ENCODE measurements at places on chromosomes 4 and X.

- no peaks in the 10 kb centered on the region for H3K27me3 ChIP-seq
- H3K27ac ChIP-seq, result no peak overlapping the region
- H3K36me3 ChIP-seq, result no peaks in the 10 kb centered on the region
Measured at GRCh38 chr4:6937201-6937600, 27.6 kb downstream of the TBC1D14 start.

GRCh38 chrX:100247826-100248225 is 162.2 kb downstream of the PCDH19 start:
- no peaks in the 10 kb centered on the region for H3K36me3 ChIP-seq
- no peak overlapping the region for H3K27ac ChIP-seq
- H3K4me3 ChIP-seq, result no peak overlapping the region

DNA sequence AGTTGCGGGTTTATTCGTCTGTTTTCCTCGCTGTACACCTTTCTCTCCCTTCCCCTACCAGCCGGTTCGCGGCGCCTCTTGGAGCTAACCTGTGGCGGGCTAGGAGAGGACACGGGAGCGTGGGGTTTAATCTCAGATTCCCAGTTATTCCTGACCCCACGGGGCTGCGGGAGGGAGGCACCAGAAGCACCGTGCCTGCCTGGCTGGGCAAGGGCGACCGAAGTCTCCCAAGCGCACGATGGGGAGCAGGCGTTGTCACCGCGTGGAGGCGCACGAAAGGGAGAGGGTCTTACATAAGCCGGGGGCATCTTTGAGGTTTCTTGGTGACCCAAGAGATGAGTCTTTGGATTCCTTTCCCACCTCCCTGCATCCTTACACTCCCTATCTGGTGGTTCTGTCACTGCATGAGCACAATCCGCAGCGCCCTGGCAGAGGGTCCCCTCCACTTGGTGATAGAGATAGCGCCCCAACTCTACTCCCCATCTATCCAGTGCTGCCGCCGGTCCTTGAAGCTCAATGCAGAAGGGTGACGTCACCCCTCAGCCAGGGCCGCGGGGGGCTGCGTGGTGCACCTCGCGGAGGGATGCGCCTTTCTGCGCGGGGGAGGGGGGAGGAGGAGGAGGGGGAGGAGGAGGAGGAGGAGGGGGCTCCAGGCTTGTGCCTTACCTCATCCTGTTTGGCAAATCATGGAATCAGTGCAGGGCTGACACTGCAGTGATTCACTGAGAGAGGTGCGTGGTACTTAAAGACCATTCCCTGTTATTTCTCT is 793 bp downstream of the TSPAN7 start:
- peak overlapping the region; percentile 32 for H3K4me3 ChIP-seq
- H3K27me3 ChIP-seq, result no peaks in the 10 kb centered on the region
- no peak overlapping the region for H3K27ac ChIP-seq
- H3K4me1 ChIP-seq, result peaks cover 1% of the 10 kb centered on the region
- no peaks in the 10 kb centered on the region for H3K36me3 ChIP-seq

- H3K27me3 ChIP-seq, result no peaks in the 10 kb centered on the region
- H3K4me1 ChIP-seq, result 0 out of 2 replicates have a peak, but pooled peaks cover 1% of the 10 kb centered on the region
- H3K27ac ChIP-seq, result no peak overlapping the region
- DNase-seq, result no peak
Measured at GRCh38 chrX:44225667-44226066, 117.8 kb downstream of the EFHC2 start.

DNA sequence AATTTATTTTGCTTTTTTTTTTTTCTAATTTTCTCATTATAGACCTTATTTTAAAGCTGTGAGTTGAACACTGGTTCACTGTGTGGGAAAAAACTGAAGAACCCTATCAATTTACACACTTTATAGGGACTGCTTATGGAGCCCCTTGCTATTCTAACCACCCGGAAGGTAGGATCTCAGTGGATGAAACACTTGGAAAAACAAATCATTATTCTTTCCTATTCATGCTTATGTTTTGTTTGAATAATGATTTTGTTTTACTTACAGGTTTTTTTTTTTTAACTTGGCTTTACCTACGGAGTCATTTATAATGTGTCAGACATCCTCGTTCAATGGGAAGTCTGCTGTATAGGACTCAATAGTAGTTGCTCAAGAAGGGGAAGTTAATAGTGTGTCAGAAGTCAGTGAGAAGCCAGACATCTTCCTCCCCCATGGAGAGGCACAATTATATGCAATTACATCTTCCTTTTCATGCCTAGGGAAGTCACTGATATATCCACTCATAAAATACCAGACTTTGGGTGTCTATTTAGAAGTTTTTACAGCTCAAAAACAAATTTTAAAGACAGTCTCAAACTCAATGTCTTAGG is 113.2 kb downstream of the ARSF start:
- H3K4me1 ChIP-seq, result no peaks in the 10 kb centered on the region
- H3K36me3 ChIP-seq, result no peaks in the 10 kb centered on the region
- DNase-seq, result no peak

DNA sequence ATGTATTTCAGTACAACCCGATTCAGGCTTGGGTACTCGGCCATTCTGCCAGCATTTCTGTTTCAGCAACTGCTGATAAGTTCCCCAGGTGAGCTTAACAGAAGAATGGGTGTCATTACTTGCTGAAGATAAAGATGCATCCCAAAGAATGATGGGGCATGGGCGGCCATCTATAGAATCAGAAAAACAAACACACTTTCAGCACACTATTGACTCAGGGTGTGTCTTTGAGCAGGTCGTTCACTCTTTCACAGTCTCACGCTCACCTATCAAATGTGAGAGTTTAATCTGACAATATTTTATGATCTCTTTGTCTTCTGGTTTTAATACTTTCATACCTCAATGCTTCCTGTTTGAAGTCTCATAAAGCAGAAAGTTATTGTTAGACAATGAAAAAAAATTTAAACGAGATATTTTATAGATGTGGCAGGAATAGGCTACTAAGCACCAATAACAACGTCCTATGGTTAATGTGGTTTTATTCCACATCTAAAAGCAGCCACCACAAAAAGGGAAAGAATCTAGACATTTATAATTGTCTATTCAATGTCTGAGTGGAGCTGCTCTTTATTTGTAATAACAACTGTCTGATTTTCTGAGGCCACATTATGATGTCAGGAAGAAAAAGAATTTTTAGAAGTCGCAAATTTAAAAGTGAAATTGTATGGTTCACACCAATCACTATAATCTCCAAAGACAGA is 17.0 kb downstream of the GASK1B start:
- no peak overlapping the region for H3K4me3 ChIP-seq
- no peaks in the 10 kb centered on the region for H3K4me1 ChIP-seq
- no peaks in the 10 kb centered on the region for H3K36me3 ChIP-seq
- H3K27me3 ChIP-seq, result no peaks in the 10 kb centered on the region
- no peak overlapping the region for H3K27ac ChIP-seq

DNA sequence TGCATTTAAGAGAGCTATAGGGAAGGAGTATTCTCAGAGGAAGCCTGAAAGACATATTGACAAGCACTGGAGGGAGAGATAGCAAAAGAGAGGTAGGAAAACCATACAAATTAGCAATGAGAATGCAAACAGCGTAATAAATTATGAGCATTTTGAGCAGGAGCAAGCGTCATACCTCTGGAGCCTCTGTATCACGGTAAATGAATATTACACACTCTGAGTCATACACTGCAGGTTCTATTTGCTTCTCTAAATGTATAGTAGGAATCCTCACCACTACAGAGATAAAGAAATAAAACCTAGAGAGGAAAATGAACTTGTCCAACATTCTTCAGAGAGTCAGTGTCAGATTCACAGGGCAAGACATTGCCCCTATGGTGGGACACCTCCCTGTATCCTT is 46.4 kb upstream of the GABRE start:
- H3K4me1 ChIP-seq, result no peaks in the 10 kb centered on the region
- no peaks in the 10 kb centered on the region for H3K36me3 ChIP-seq
- no peak overlapping the region for H3K4me3 ChIP-seq
- no peak overlapping the region for H3K27ac ChIP-seq

- H3K27ac ChIP-seq, result no peak overlapping the region
- peaks cover 2% of the 10 kb centered on the region for H3K4me1 ChIP-seq
- no peak for DNase-seq
- no peaks in the 10 kb centered on the region for H3K27me3 ChIP-seq
Measured at GRCh38 chr4:101784957-101785356, 5.6 kb upstream of the BANK1 start.

GRCh38 chrX:68659786-68660185 is 12.3 kb downstream of the STARD8 start:
- no peak overlapping the region for H3K27ac ChIP-seq
- no peaks in the 10 kb centered on the region for H3K36me3 ChIP-seq
- no peaks in the 10 kb centered on the region for H3K27me3 ChIP-seq
- DNase-seq, result no peak

- no peak overlapping the region for H3K4me3 ChIP-seq
- no peak overlapping the region for H3K27ac ChIP-seq
- DNase-seq, result no peak
- H3K27me3 ChIP-seq, result no peaks in the 10 kb centered on the region
Measured at GRCh38 chr4:94870146-94870545, 112.4 kb downstream of the BMPR1B start.

GRCh38 chr4:48546336-48546735 is 56.3 kb downstream of the ZAR1 start:
- DNase-seq, result no peak
- H3K36me3 ChIP-seq, result peaks cover 6% of the 10 kb centered on the region
- no peak overlapping the region for H3K4me3 ChIP-seq
- no peaks in the 10 kb centered on the region for H3K27me3 ChIP-seq
- no peak overlapping the region for H3K27ac ChIP-seq

GRCh38 chr4:113008716-113009115 is 40.7 kb upstream of the ANK2 start:
- DNase-seq, result no peak
- H3K27ac ChIP-seq, result no peak overlapping the region
- no peaks in the 10 kb centered on the region for H3K36me3 ChIP-seq
- no peaks in the 10 kb centered on the region for H3K27me3 ChIP-seq
- no peaks in the 10 kb centered on the region for H3K4me1 ChIP-seq
- H3K4me3 ChIP-seq, result no peak overlapping the region

DNA sequence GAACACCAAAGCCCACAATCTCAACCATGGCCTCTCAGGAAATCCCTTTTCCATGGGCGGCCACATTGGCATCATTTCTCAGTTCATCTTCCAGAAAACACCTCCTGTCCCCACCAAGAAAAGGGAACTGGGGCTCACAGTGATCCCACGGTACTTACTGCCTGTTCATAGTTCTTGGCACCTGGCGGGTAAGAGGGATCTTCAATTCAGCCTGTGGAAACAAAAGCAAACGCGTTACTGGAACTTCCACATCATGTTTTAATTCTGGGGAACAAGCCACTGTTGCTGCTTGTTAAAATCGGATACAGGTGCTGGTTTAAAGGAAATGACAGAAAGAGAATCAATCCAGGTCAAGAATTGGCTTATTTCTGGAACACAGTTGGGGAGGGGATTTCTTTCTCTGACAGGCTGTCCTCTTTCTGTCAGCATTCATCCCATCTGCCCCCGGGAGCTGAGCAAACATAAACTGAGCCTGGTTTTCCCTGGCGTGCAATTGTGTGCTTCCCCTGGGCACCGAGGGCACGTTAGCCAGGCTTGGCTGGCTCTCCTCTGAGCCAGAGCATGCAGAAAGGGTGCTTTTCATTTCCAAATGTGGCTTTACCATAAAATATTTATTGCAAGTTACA is 16.8 kb downstream of the CLNK start:
- H3K36me3 ChIP-seq, result no peaks in the 10 kb centered on the region
- no peak overlapping the region for H3K27ac ChIP-seq
- no peak overlapping the region for H3K4me3 ChIP-seq
- H3K4me1 ChIP-seq, result no peaks in the 10 kb centered on the region

GRCh38 chrX:130171446-130172126 is at the start of gene RAB33A:
TSS of gene RAB33A (plus strand) at chrX:130171962. CDS start at chrX:130172063, 101 bp downstream.
- no peak within 1 kb of the TSS for H3K27ac ChIP-seq
- H3K36me3 ChIP-seq, result no peaks in the 10 kb centered on the region
- peaks cover 6% of the 10 kb centered on the region for H3K27me3 ChIP-seq

DNA sequence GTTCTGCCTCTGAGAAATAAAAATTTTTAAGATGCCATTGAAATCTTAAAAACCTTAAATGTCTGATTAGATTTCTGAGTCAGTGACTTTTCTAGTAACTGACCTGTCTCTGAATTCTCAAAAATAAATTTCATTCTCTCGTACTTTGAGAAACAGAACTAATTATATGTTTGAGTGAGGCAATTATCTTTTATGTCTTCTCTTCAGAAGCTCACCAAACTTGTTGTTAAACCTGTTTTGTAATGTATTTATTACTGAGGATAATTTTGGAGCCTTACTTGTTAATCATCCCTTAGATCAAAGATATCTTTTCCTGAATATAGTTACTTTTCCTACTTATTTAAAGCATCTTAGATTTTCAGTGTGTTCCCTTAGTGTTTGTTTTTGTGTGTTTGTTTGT is 64.5 kb upstream of the MMAA start:
- no peak overlapping the region for H3K4me3 ChIP-seq
- DNase-seq, result no peak
- H3K4me1 ChIP-seq, result no peaks in the 10 kb centered on the region
- no peaks in the 10 kb centered on the region for H3K36me3 ChIP-seq

GRCh38 chrX:79515529-79515928 is 148.4 kb upstream of the ITM2A start:
- no peaks in the 10 kb centered on the region for H3K27me3 ChIP-seq
- H3K4me3 ChIP-seq, result no peak overlapping the region
- no peaks in the 10 kb centered on the region for H3K36me3 ChIP-seq
- no peak for DNase-seq

DNA sequence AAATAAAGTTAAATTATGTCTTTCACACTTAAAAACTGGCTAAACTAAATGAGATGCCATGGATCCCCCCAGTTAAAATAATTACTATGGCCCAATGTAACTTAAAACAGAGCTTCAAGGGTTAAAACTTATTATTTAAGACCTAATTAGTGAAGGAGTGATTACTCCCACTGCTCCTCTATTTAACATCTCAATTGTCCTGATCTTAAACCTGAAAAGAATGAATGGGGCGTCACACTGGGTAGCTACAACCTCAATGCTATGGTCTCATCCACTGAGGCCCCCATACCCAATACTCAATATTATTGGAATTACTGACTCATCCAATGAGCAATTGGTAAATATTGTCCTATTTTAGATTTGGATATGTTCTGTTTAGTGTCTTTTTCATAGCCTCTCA is 21.1 kb upstream of the TMEM255A start:
- H3K27me3 ChIP-seq, result no peaks in the 10 kb centered on the region
- no peak overlapping the region for H3K27ac ChIP-seq
- no peaks in the 10 kb centered on the region for H3K36me3 ChIP-seq
- H3K4me1 ChIP-seq, result peaks cover 3% of the 10 kb centered on the region

GRCh38 chrX:19343085-19343534 is 617 bp upstream of the PDHA1 start:
- no peak for DNase-seq
- H3K27ac ChIP-seq, result no peak overlapping the region
- peak overlapping the region; percentile 45 for H3K4me3 ChIP-seq
- H3K27me3 ChIP-seq, result no peaks in the 10 kb centered on the region
- no peaks in the 10 kb centered on the region for H3K4me1 ChIP-seq

GRCh38 chr4:129806986-129807385 is 711.0 kb downstream of the C4orf33 start:
- H3K27ac ChIP-seq, result no peak overlapping the region
- H3K27me3 ChIP-seq, result no peaks in the 10 kb centered on the region
- no peaks in the 10 kb centered on the region for H3K4me1 ChIP-seq
- H3K36me3 ChIP-seq, result no peaks in the 10 kb centered on the region
- no peak overlapping the region for H3K4me3 ChIP-seq

GRCh38 chrX:1323315-1323714 is 13.3 kb upstream of the IL3RA start:
- H3K4me1 ChIP-seq, result no peaks in the 10 kb centered on the region
- no peak overlapping the region for H3K4me3 ChIP-seq
- H3K36me3 ChIP-seq, result no peaks in the 10 kb centered on the region
- peak; percentile 82 for DNase-seq
- no peak overlapping the region for H3K27ac ChIP-seq

GRCh38 chr4:128322986-128323385 is 35.4 kb upstream of the PGRMC2 start:
- H3K27me3 ChIP-seq, result no peaks in the 10 kb centered on the region
- no peaks in the 10 kb centered on the region for H3K4me1 ChIP-seq
- H3K36me3 ChIP-seq, result no peaks in the 10 kb centered on the region
